RPMI7951 (cell line): ENCODE measurements at places on chromosomes 5 and 9.

GRCh38 chr5:150630461-150631325, 9.8 kb upstream of the SYNPO start:
- no peak for DNase-seq

DNA sequence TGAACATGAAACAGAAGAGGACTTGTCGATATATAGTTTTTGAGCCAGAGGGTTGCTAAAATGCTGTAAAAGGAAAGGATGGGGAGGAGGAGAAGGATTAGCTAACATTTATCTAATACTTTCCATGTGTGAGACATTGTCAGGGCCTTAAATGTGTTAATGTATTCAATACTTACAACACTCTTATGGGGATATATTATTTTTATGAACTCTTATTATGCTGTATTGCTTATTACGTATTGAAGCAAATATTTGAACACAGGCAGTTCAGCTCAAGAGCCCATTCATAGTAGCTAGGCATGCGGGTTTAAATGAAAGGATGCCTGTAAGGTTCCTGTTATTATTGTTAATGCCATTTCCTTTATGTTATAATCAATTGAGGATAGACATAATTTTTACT, 391.5 kb downstream of the CCDC171 start:
- no peak for DNase-seq

DNA sequence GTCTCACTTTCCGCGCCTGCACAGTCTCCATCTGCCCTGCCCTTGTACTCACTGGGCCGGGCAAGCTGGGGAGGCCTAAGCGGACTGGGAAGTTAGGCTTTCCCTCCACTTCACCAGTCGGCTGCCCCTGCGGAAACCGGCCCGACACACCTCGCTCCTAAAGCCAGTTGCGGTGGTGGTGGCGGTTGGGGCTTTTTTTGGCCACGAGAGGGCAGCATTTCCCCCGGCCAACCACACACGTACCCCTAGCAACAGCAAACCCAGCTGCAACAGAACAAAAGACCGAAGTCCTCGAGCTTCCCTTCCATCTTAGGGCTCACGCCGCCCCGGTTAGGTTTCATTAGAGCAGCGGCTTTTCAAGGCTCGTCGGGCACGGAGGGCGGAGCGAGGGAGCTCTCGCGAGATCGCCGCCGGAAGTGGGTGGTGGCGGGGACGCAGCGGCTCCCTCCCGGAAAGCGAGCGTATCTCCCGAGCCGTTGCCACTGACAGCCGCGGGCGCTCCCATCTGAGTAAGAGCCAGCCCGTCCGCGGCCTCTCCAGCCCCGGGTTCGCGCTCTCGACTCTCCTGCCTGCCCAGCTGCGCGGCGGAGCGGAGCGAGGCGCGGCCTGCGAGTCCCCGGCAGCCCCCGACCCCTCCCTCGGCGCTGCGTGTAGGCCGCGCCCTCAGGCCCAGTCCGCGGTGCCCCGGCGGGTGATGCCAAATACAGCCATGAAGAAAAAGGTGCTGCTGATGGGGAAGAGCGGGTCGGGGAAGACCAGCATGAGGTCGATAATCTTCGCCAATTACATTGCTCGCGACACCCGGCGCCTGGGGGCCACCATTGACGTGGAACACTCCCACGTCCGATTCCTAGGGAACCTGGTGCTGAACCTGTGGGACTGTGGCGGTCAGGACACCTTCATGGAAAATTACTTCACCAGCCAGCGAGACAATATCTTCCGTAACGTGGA, at the start of gene RRAGA:
TSS of gene RRAGA (plus strand) at position 462 of the 951 bp plus-strand sequence. CDS start at position 695, 233 bp downstream.
- peak; percentile 95 for DNase-seq

DNA sequence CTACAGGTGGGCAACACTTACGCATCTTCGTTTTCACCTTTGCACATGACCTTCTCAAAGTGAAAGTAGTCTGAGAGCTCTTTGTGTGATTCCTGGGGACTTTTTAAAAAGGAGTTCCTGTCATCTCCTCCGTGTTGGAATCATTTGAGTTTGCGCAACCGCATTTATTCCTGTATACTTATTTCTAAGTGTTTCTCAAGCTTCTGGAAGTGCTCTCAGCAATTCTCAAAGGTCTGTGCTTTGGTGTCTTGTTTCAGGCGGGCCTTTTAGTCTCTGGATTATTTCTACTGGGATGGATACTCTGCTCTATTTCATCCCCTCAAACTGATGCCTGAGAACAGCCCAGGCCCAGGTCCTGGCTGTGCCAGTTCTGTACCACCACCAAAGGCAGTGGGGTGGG, 226.5 kb upstream of the TUT7 start:
- no peak for DNase-seq

DNA sequence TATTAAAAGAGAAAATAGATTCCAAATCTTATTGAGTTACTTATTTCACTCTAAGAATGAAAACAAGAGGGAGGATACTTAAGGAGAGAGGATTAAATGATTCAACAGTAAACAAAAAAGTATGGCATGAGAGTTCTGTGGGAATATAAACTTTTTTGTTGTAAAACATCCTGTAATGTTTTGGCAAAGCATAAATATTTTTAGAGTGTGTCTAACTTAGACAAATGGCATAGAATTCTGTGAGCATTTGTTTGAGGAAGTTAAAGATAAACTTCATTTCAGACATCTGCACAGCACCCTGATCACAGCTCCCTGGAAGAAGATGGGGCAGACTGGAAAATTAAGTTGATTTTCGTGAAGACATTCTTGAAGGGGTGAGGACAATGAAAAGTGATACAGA, 246.8 kb upstream of the HAPLN1 start:
- DNase-seq, result no peak
